Osteoblast (primary cell): ENCODE measurements at places on chromosomes 7 and 10. TPM values are rescaled to one million over a fixed set of nuclear protein-coding genes. Genes with fewer than 3 reads are reported as not detected.

CALML3 gene
- not detected in 2 replicates for total RNA-seq

CPN1 gene
- not detected in 2 replicates for total RNA-seq

FXYD4 gene
- not detected in 2 replicates for total RNA-seq

TMEM139 gene
- not detected in 2 replicates for total RNA-seq

FAM25G gene
- total RNA-seq: not detected in 2 replicates

SAP25 gene
- not detected in 2 replicates for total RNA-seq

DNA sequence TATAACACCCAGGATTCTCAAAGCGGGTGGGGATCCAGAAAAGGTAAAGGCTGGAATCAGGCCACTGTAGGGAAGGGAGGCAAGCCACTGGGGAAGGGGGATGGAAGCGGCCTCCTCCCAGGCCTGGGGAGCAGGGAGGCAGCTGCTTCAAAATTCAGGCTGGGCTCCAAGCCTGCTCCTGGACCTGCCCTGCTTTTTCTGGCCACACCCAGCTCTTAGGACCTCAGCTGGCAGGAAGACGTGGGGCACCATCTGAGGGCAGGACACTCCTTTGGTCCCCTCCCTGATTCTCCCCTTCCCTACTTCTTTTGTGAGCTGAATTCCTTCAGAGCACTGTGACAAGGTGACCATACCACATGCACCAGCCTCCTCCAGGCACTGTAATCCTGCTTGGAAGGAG, 4.6 kb upstream of the LBX1 start:
- DNase-seq: peak; percentile 57

DNA sequence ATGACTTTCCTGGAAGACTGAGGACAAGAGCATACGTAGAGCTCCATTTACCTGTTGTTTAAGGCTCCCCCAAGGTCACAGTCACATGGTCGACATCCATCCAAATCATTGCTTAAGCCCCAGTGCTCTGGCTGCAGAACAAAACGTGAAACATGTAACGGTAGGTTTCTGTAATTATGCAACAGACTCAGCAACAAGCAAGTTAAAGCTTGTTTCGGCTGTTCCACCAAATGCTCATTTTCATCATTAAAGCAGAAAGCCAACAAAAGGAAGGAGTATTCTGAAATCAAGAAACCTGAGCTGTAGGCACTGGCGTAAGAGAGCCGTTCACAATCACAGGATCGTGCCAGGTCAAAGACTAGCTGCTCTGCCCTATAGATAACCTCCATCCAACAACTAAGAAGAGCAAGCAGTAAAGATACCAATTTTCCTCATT, 30.0 kb downstream of the LAMB1 start:
- no peak for DNase-seq

DNA sequence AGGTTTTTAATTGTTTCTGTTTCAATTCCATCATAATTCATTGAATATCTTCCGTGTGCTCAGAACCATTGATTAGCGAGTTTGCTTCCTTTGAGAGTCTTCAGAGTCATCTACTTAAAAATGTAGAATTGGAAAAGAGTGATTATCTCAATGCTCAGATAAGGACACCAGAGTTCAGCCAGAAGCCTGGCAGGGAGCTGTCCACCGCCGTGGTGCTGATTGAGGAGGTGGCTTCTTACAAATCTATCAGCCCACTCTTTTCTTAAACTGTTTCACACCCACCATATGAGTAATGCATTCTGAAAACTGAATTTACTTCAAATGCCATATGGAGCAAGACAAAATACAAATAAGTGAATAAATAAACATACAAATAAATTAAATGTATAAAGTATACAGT, 79.3 kb downstream of the INSYN2A start:
- no peak for DNase-seq

GRCh38 chr10:88113657-88114272, 250.3 kb downstream of the PTEN start:
- no peak for DNase-seq

- no peak for DNase-seq
Measured at GRCh38 chr10:93707623-93708022, 5.2 kb upstream of the FRA10AC1 start.

DNA sequence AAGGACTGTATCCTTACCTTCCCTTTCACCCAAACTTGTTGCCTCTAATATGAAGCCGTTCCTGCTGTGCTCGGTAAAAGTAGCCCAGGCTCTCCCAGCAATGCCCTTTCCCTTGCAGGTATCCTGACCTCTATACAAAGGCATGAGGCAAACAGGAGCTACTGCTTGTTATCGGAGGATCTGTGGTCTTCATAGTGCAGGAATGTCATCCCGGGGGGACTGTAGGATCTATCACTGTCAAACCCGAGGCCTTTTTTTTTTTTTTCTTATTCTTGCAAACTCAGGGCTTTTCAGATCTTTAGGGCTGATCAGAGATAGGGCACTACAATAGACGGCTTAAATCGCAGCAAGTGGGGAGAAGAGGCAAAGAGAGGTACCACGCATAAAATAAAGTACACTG, 1206.6 kb downstream of the TYW1 start:
- no peak for DNase-seq

DNA sequence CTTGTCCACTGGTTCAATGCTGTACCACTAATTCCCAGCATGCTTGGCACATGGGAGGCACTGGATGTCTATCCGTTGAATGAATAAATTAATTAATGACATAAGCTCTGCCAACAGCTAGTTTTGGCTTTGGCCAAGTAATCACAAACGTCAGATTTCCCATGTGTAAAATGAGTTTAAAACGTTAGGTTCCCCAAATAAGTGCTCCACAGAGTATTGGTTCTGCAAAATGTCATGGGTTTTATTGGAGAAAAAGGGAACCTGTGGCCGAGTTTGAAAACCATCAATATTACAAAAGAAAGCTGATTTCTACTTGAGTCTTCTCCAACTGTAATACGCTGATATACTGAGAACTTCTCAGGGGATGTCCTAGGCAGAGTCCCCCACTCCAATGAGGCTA, 23.2 kb downstream of the ELMO1 start:
- DNase-seq: no peak

DNA sequence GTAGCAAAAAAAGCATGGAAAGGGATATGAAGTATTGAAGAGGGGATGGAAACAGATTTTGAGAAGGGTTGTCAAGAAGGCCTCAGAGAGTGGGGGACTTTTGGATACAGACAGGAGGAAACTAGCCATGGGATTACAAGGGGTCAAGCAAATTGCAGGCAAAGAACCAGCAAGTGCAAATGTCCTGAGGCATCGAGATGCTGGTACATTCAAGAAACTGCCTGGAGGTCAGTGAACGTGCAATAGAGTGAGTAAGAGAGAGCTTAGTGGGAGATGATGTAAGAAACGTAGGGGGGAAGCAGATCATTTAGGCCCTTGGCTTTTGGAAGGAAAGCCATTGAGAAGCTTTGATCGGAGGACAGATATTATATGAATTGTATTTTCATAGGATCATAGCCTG, 227.4 kb upstream of the AGK start:
- DNase-seq: no peak

- DNase-seq: no peak
Measured at GRCh38 chr10:74750848-74751274, 75.5 kb upstream of the KAT6B start.

- peak; percentile 79 for DNase-seq
Measured at GRCh38 chr7:139095194-139095659, 14.3 kb downstream of the ZC3HAV1 start.

DNA sequence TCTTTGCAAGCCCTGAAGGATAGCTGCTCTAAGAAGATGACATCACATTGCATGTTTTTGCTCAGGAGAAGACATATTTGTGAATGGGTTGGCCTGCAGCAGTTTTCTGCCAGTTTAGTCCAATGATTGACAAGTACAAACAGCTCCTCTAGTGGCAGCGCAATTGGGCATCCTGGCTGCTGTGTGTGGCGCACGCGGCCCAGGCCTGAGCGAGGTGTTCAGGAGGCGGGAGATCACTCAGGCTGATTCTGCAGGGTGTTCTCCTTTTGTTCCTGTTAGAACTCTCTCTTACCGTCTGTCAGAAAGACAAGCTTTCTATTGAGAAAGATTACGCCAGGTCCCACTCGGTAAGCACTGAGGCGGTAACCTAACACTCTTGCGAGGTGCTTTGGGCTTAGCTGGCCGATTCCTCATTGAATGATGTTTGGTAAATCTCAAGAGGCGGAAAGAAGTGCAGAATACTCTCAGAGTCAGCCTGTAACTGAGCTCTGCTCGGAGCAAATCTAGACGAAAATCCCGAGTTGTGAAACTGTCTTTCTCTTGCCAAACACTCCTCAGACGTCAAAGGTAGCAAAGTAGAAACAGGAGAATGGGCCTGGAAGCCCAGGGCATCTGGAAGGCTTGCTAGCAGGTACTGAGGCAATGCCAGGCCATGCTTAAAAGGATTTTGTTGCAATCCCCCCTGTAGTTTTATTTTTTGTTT, 219.2 kb upstream of the BMPER start:
- DNase-seq: peak; percentile 36

GRCh38 chr10:18666810-18667209, 7.6 kb downstream of the ARL5B start:
- no peak for DNase-seq

DNA sequence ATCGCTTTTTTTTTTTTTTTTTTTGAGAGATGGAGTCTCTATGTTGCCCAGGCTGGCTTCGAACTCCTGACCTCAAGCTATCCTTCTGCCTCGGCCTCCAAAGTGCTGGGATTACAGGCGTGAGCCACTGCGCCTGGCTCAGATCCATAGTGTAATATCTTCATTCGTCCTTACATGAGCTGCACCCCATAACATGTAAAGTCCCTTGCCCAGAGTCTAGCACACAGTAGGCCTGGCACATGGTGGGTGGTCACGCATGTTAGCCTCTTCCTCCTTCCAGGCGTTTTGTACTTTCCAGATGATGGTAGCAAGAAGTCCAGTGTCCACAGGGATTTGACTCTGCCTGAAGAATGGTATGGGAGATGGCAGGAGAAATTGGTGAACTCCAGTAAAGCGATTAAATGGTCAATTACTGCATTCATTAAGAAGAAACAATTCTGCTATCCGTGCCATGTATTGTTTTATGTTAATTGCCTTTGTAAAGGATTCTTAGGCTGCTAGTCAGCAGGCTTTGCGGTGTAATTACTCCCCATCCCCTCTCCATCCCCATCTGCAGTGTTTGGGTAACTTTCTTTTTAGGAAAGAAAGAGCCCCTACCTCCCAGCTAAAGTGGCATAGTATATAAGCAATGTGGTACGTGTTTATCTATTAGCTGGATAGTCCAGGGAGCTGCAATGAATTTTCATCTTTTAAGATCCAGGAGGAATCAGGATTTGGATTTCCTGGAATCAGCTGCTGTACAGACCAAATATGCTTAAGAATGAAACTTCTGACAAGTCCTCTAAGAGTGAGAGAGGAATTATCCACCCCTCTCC, 1.2 kb downstream of the TPST1 start:
- peak; percentile 87 for DNase-seq

DNA sequence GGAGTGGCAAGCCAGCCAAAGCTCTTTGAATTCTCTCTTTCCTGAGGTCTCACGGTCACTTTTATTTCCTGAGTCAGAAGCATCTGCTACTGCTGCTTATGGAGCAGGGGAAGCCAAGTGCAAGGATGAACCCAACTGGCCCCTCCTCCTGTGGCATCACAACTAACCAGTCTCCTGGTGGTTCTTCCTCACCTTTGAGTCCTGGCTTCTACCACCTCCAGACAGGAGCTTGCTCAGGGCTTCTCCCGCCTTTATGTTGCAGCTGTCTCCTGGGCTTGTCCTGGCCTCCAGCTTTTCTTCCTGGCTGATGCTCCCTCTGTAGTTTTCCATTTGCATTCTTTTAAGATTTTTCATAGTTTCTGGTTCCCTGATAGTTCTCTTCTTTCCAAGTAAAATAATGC, 349.7 kb upstream of the NRP1 start:
- DNase-seq: peak; percentile 71

DNA sequence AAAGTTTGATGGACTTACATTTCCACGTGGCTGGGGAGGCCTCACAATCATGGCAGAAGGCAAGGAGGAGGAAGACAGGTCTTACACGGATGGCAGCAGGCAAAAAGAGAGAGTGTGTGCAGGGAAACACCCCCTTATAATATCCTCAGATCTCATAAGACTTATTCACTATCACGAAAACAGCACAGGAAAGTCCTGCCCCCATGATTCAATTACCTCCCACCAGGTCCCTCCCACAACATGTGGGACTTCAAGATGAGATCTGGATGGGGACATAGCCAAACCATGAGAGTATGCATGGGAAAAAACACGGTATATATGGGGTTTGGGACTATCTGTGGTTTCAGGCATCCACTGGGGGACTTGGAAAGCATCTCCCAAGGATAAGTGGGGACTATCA, 78.0 kb downstream of the PLXNA4 start:
- no peak for DNase-seq

GRCh38 chr10:52343439-52343838, 29.4 kb downstream of the DKK1 start:
- DNase-seq: no peak

DNA sequence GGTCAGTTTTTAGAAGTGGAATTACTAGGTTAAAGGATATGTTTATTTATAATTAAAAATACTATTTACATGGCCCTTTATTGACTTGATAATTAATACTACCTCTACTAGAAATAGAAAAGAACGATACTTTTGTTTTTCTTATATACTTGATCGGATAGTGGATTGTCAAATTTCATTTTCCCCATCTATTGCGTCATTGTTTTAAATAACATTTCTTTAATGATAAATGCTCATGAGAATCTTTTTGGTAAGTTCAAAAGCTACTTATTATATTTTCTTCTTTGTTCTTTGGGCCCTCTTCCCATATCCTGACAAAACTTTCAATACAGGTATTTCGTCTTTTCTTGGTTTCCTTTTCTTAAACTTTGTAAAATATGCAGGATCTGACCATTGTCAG, 392.4 kb downstream of the PHF14 start:
- no peak for DNase-seq

DNA sequence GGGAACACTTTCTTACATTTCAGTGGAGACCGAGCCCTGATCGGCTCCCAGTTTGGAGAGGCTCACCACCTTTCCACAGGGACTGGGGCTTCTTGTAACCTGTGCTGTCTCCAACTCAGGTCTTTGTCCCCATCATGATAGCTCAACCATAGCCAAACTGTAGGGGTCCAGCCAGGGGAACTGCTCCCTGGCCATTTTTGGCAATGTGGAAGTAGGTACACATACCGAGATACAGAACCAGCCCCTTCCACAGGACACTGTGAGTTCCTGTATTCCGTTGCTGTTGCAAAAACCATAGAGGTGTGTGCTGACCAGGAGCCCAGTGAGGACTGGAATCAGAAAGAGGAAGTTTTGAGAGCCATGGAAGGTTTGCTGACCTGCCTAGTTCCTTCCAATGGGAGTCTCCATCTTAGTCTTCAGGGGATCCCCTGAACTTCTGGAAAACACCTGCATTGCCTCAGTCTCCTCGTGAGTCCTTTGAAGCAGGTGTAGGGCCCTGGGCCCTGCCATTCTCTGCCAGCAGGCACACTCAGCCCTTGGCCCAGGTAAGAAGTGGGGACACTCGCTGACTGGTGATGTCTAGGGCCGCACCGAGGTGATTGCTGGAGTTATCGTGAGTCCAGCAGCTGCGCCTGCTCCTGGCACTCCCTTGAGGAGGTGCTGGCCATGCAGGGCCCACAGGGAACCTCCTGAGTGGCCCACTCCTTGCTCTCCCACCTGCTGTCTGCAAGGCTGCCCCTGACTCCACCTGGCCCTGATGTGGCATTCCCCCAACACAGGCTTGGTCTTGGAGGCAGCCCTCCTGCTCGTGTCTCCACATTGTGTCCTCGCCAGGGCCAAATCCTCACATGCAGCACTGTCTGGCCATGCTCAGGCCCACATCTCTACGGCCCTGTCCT, 11.2 kb downstream of the WDFY4 start:
- DNase-seq: peak; percentile 68
